ENCODE measurements at places on chromosomes 6 and 20.
A peak's percentile ranks its signal among the peaks of the same experiment; 100 is the strongest.

GRCh38 chr20:22698259-22698842 lies 114.0 kb upstream of the FOXA2 start:
- DNase-seq, result no peak

DNA sequence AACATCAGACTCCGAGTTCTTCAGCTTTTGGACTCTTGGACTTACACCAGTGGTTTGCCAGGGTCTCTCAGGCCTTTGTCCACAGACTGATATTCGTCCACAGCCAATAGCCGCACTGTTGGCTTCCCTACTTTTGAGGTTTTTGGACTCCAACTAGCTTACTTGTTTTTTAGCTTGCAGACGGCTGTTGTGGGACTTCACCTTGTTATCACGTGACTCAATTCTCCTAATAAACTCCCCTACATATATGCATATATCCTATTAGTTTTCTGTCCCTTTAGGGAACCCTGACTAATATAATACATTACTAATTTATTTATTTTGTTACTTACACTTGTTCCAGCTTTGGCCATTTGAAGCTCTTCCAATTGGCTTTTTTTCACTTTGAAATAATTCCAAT lies 311.3 kb downstream of the BMP2 start:
- no peak for DNase-seq

GRCh38 chr6:163952005-163952404 lies 537.5 kb downstream of the QKI start:
- DNase-seq, result no peak

DNA sequence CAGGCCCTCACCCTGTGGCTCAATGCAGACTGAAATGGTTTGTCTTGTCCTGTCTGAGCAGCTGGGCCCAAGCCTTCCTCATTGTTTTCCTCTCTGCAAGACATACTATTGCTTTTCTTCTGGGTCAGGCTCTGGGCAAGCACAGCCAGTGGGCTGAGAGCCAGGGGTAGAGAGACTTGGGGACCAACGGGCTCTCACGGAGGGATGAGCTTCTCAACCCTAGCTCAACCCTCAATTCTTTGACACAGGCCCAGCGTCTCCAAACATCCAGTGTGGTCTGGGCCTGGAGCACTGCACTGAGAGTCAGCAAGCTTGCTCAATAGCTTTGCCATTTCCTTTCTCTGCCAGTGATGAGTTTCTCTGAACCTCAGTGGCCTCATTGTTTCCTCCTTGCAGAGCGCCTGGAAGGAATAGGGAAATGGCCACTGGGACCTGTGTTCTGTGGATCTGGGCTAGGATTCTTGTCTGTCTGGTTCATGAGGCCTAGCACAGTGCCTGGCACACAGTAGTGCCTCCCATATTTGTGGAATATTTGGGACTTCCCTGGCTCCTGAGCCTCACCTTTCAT lies 9.3 kb downstream of the ANGPT4 start:
- DNase-seq, result no peak

GRCh38 chr20:49627329-49627761 lies 59.4 kb upstream of the PTGIS start:
- no peak for DNase-seq

- no peak for DNase-seq
Measured at GRCh38 chr6:79543886-79544285, 6.7 kb upstream of the LCA5 start.

GRCh38 chr6:63904650-63905248 lies 269.1 kb downstream of the PHF3 start:
- no peak for DNase-seq

DNA sequence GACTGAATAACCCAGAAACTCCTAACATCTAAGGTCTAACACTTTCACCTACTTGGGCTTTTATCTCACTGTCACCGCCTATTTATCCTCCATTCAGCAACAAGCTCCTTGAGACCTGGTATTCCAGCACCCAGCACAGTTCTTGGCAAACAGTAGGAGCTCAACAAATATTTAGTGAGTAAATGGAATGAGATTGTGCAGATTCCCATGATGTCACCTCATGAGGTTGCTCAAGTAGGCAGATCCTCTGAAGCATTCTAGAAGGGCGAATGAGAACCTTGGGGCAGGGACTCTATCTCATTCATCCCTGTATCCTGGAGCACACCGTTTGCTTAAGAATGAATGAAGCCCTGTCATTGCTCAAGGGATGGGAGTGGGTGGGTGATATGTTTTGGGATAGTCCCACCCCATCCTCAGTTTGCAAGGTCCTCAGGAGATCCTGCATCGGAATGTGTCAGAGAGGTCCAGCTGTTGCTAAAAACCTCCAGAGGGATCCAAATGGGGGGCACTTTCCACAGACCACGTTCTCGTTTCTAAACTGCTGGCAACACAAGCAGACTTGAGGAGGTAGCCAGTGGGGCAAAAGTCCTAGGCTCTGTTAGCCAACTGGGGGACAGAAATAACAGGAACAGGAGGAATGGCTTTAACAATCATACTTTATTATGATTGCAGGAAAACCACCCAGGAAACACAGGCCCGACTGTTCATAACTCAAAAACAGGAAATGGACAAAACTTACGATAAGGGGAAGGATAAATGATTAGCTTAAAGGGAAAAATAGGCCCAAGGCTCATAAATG lies 42.0 kb downstream of the EDN1 start:
- DNase-seq, result peak; percentile 71

- DNase-seq, result no peak
Measured at GRCh38 chr6:79796197-79796596, 151.2 kb downstream of the ELOVL4 start.

DNA sequence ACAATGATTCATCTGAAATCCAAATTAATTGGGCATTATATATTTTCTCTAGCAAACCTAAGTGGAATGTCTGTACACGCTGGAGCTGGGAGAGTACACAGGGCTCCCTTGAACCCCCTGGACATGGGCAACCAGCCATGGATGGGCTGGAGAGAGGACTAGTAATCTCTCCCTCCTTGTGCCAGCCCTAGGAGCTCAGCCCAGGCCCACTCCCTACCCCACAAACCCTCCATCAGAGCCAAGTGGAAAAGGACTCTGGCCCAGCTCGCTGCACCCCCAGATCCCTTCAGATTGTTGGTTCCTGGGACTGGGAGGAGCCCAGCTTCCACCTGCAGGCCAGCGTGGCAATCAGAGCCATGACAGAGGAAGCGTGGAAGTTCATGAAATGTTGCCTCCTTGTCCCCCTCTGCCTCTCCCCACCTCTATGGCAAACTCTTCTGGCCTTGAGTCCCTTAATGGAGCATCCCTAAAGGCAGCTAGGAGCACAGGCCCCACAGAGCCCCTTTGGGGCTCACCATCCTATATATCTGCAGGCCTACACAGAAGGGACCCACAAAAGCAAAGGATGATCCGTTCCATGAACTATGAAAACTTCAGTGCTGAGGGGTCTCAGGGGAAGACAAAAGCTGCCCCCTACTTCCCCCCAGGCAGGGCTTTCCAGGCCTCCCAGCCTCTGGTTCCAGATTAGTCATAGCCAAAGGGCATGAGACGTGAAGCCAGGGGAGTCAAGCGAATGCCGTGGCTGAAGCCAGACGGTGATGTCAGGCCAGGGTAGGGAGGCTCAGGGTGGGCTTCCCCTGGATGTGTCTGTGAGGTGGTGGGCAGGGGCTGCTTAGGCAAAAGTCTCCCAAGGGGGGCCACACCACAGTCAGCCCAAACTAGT lies 126.4 kb upstream of the MAFB start:
- DNase-seq, result no peak

- DNase-seq, result no peak
Measured at GRCh38 chr6:122969999-122970533, 26.0 kb upstream of the CLVS2 start.

- DNase-seq, result no peak
Measured at GRCh38 chr6:84379142-84379541, 151.7 kb upstream of the CEP162 start.

GRCh38 chr6:30570263-30570662 lies 979 bp upstream of the ABCF1 start:
- no peak for DNase-seq

GRCh38 chr20:19269737-19270340 lies 57.4 kb downstream of the SLC24A3 start:
- DNase-seq, result peak; percentile 15

DNA sequence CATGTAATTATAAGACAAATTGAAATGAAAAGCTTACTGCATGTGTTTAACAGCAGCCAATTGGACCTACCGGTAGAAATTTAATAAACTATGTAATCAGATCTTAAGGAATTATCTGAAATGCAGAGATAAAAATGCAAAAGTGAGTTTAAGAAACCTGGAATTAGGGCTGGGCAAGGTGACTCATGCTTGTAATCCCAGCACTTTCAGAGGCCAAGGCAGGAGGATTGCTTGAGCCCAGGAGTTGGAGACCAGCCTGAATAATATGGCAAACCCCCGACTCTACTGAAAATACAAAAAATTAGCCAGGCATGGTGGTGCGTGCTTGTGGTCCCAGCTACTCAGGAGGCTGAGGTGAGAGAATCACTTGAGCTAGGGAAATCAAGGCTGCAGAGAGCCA lies 74.1 kb downstream of the HFE start:
- DNase-seq, result no peak

DNA sequence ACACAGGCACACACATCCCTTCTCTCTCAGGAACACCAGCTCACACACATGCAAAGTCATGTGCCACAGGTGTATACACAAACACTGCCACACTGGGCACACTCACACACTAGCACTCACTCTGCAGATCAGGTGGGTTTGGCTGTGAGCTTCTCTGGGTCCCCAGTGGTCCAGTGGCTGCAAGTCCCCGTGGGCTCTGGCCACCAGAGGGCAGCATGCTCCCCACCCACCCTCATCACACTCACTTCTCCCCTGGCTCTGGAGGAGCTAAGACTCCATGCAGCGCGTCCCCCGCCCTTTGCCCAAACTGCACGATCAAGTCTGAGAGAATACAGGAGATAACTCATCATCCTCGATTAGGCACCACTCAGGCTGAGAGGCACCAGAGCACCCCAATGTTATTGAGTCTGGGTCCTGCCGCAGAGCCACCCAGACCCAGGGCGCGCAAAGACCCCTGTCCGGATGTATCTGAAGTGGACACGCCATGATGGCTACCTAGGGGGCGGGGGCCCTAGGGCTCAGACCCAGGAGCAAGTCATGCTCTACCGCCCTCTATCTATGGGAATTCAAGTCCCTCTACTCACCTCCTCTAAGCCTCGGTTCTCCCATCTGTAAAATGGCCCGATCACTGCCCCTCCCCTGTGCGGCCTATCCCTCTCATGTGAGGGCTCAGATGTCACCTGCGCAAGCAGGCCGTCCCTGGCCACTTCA lies 90.5 kb downstream of the GRM4 start:
- no peak for DNase-seq

DNA sequence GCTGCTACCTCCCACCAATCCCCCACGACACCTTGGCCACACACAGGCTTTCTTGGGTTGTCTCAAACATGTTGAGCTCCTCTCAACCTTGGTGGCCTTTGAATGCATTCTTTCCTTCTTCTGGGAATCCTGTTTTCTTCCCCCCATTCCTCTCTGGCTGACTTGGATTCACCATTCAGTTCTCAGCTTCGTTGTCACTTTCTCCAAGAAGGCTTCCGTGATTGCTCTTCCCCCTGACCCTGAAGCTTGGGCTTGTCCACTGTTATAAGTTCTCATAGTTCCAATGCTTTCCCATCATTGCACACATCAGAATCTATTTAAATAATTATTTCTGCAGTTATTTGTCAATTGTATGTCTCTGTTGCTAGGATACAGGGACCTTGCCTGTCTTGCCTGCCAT lies 64.2 kb downstream of the RBM38 start:
- DNase-seq, result no peak

- no peak for DNase-seq
Measured at GRCh38 chr6:11262242-11262641, 29.8 kb upstream of the NEDD9 start.

DNA sequence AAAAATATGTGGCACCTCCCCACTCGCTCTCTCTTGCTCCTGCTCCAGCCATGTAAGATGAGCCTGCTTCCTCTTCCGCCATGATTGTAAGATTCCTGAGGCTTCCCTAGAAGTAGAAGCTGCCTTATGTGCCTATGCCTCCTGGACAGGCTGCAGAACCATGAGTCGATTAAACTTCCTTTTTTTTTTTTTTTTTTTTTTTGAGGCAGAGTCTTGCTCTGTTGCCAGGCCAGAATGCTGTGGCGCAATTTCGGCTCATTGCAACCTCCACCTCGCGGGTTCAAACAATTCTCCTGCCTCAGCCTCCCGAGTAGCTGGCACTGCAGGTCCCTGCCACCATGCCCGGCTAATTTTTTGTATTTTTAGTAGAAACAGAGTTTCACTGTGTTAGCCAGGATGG lies 112.5 kb downstream of the FAM217A start:
- no peak for DNase-seq

DNA sequence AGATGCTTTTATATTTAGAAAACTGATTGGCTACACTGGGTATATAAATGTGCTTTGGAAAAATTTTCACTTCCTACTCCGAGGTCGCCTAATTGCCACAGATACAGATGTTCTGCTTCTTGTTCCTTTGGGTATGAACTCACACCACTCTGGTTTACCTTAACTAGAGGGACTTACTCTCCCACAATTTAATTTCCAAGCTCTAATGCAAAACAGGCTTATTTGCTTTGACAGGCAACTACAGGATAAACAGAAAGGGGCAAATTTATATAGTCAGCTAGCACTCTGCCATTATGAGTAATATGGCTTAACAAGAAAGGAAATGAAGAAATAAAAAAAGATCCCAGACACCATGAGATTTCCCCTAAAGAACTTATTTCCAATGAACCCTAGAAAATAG lies 156.9 kb upstream of the ZFP64 start:
- no peak for DNase-seq

DNA sequence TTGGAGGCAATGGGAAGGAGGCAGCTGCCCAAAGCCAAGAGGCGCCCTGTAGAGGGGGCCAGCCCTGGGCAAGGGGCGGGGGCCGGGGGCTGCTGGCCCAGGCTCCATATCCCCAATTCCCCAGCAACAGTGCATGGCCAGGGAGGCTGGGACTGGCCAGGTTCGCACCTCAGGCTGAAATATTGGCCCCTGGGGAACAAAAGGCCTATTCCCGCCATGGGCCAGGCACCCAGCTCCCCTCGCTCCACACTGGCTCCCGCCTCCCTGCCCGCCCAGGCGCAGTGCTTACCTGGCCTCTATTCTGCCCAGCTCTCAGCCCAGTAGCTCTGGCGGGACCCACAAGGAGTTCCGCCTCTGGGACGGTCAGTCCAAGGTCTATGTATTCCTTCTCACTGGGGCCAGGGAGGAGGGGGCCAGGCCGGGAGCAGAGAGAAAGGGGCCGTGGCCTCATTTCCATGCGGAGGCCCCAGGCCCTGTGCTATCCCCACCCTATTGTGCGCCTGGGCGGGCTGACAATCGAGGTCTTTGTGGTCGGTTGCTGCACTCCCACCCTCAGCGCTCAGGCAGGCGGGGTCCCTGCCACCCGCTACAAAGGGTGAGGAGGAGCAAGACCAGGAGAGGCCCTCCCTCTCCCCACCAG lies 42.3 kb downstream of the YTHDF1 start:
- no peak for DNase-seq

- DNase-seq, result no peak
Measured at GRCh38 chr6:163199371-163199770, 215.1 kb upstream of the QKI start.

Measured in ascending aorta (tissue), 2 donors.